ENCODE measurements at places on chromosomes 4 and X.

DNA sequence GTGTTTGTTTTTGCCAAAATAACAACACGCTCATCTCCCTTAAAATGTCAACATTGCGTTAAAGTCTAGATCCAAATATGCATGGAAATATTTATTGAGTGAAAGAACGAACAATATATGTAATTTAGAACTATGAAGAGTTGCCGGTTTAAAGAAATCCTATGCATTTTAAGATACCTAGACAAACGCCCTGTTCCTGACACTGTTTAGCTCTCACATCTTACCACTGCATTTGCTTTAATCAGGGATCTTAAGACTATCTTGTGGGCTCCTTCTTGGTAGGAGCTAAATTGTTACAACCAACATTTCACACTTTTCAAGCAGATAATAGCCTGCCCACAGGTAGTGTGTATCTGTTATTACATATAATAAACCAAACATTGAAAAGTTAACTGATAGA, 96.6 kb upstream of the RPS6KA3 start:
- no peak for DNase-seq

DNA sequence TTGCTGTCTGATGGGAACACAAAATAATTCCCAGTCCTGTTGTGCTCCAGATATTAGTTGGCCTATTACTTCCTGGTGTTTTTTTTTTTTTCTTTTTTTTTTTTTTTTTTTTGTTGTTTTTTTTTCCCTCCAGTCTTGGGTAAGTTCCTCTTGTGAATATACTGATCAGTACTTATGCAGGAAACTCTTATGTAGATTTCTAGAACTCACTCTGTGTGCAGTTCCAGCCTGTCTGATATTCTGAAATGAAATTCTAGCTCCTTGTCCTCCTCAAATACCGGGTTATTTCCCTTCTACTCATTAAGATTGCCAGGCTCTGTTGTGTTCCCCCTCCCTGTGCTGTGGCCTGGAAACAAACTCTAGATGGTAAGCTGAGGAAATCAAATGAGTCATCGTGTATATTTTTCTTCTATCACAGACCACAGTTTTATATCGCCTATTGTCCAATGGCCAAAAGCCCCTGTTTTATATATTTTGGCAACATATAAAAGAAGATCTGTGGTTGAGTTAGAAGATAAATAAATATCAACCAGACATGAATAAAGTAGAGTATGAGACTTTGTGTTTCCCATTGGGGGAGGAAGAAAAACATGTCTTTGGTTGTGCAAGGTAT, 124.3 kb upstream of the UGT8 start:
- DNase-seq, result no peak

DNA sequence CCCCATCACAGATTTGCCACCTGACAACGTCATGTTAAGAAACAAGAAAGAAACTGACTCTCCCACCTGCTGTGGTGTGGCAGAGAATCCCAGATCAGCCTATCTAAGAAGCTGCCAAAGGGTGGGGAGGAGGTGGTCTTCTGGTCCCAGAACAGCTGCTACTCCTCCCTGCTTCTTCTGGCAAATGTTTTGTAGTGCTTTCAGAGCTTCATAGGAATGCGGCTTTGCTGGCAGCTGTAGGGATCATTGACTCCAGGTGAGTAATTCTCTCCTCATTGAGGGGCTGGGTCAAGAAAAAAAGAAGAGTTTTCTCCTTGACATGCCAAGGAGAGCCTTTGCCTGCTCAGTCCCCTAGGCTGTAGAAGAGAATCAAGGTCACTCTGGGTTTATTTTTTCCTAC, 23.3 kb downstream of the NRK start:
- no peak for DNase-seq

- DNase-seq, result no peak
Observed at GRCh38 chr4:182447767-182448280, 204.6 kb downstream of the TENM3 start.

DNA sequence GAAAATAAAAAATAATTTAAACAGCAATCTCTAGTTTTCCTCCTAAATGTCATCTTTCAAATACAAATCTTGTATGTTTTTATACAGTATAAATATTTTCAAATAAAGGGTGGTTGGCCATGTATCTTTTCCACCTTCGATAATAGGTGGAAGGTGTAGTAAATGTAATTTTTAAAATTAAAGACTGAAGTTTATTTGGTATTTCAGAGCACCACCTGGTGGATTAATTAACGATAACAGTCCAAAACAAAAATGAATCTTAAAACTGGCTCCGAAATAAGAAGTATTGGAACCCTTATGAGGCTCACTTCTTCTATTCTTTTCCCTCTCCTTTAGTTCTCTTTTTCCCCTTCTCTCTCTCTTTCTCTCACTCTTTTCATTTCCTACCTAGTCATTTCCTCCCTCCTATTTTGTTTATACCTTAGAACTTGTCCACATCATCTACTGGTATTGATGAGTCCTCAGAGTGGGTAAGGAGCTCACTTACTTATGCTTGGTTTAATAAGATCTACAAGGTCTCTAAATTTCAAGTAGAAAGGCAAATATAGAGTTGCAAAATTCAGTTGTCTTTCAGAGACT, 82.9 kb upstream of the EXOC1L start:
- no peak for DNase-seq

DNA sequence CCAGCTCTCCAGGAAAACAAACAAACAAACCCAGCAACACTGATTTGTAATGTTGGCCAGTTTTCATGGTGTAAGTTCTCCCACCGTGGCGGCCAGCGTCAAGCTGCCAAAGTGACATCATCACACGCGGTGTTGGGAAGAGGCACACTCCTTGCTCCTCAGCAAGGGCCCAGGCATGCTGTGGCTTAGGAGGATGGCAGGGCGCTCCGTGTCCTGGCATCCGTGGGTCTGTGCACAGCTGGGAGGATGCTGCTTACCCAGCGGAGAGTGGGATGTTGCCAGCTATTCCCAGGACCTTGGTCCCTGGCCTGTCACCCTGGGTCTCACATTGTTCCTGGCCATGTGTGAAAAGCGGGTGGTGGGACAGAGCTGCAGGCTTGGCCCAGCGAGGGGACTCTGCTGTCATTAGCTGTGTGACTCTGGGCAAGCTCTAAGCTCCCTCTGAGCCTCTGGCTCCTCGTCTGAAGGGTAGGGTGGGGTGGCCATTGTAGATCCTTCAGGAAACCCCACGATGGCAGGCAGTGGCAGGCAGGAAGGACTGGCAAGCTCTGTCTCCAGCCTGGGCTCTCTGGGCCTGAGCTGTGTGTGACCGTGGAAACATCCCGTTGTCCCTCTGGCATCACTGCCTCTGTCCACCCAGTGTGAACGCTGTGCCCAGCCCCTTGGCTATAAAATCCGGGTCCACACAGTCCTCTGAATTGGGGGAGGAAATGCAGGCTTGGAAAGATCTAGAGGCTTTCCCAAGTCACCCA, 10.8 kb downstream of the PSAPL1 start:
- DNase-seq, result no peak

DNA sequence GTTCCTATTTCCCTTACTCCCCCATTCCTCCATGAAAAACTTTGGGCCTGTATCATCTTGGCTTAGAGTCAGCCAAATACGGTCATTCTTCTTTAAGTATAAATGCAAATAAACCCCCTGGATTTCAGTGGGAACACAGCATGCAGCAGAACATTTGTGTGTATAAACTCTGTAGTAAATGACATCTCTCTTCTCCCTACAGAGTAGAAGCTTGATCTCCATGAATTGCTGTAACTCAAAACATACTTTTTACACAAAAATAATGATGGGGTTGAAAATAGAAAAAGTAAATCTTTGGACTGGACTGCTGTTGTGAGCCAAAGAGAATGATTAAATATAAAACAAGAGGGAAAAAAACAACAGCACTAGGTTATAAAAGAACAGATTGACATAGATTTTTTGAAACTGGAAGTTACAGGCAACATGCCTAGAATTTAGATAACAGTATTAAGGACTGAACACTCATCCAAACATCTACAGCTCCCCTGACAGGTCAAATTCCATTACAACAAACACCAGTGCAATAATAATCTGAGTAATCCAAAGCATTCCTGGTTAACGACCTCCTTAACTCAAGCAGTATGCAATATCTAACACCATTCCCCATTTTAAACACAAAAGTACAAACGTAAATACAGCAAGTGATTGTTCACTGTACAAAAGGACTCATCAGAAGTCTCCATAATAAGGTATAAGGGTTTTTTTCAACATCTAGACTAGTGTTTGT, 30.7 kb downstream of the TSPAN5 start:
- DNase-seq, result no peak

GRCh38 chr4:61527888-61528287, 327.8 kb downstream of the ADGRL3 start:
- DNase-seq, result no peak

GRCh38 chr4:120431180-120431579, 364.5 kb upstream of the MAD2L1 start:
- DNase-seq, result no peak

DNA sequence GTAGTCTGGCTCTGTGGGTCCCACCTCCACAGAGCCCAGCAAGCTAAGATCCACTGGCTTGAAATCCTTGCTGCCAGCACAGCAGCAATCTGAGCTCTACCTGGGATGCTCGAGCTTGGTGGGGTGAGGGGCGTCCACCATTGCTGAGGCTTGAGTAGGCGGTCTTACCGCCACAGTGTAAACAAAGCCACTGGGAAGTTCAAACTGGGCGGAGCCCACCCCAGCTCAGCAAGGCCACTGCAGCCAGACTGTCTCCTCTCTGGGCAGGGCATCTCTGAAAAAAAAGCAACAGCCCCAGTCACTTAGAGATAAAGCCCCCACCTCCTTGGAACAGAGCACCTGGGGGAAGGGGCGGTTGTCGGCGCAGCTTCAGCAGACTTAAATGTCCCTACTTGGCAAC, 243.2 kb upstream of the POF1B start:
- DNase-seq, result no peak

DNA sequence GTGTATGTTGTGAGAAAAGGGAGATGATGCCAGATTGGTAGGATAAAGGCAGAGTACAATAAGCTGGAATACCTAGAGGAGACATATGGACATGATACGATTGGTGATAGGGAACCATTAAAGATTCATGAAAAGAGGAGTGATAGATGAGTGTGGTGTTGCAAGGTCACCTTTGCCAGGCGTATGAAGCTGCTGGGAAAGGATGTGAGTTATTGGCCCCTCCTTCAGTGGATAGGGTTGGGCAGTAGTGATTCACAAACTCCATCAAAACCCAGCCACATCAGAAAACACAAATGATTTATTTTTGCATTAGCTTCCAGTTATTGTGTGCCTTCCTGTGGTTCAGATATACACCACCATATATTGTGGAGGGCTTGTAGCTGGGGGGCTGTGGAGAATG, 34.3 kb downstream of the TMEM164 start:
- no peak for DNase-seq

DNA sequence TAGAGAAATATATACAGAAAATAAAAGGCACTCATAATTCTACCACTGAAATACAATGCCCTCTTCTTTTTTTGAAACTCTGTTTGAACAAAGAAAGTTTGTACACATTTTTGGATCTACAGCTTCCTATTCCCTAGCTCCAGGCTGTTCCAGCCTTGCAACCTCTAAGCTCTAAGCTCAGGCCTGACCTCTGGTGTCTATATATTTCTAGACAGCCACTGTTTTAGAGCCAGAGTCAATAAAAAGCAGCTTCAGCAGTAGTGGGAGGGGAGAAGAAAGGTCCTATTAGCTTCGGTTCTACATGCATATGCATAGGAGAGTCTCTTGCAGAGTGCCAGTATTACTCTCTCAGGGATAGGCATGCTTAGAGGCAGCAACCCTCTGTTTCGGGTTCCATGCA, 39.7 kb downstream of the CLDN2 start:
- DNase-seq, result no peak

DNA sequence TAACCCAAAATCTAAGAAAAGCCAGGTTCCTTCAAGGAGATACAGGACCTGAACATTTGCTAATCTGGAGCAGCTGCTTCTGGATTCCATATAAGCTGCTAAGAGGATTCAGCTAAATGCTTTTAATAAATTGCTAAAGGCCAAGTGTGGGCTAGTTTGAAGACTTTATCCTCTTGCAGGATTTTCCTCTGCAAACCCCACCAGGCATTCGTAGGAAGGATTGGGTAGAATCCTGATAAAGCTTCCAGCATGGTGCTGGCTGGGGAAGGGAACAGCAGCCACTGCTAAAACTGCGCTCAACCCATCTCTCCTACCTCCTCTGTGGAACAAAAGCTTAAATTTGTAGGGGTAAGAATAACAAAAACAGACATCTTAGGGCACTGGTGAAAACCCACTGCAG, 61.3 kb upstream of the TAB3 start:
- DNase-seq, result no peak

- no peak for DNase-seq
Observed at GRCh38 chr4:17898553-17899055, 87.8 kb downstream of the NCAPG start.

GRCh38 chr4:87053176-87053658, 118.4 kb downstream of the AFF1 start:
- DNase-seq, result peak; percentile 52

GRCh38 chrX:98432413-98432812, 1548.7 kb downstream of the RPA4 start:
- DNase-seq, result no peak

- DNase-seq, result no peak
Observed at GRCh38 chr4:163587867-163588266, 93.4 kb downstream of the TMA16 start.

DNA sequence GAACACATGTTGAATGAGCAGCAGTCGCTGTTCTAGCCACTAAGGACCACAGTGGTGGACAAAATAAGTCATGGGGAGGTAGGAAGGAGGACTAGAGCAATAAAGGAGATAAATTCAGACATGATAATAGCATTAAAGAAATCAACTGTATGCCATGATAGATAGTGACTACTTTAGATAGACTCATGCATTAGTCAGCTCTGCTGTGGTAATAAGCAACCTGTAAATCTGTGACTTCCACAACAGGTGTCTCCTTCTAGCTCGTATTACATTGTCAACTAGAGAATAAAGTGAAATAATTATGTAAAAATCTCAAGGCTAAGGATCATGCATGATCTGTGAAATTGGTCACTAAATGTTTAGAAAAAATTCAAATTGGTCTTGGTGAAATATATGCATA, 77.9 kb downstream of the WWC2 start:
- no peak for DNase-seq

GRCh38 chrX:103453655-103454054, 65.6 kb downstream of the RAB40A start:
- no peak for DNase-seq

GRCh38 chr4:175824076-175824475, 12.0 kb upstream of the GPM6A start:
- DNase-seq, result no peak

DNA sequence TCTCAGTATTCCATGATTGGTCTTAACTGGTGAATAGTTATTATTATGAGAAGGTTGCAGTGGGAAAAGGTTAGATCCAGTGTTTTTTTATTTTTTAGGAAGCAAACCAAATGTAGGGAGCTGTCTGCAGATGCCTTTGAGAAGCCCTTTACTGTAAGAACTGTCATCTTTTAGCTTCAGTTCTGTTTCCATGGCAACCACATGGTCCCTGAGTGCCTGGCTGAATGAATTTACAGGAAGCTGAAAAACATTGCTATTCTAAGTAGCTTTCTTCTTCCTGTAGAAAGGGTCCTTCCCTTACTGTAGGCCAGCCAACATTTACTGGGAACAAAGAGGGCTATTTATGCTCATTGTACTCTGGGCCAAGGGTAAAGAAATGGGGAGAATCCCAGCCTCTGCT, 103.3 kb downstream of the DCLK2 start:
- peak; percentile 3 for DNase-seq

GRCh38 chr4:9608300-9608699, 164.1 kb downstream of the DEFB131A start:
- DNase-seq, result no peak

Measured in activated CD4-positive, alpha-beta T cell treated with anti-CD3 and anti-CD28 coated beads, Interleukin-2, Interleukin-6, amounts not matched to agents 100 ng/mL and 50 ng/mL, durations not matched to agents 16 hours and 8 hours (primary cell).